Activated T-helper 17 cell treated with anti-CD3 and anti-CD28 coated beads, Interleukin-2, amount 50 U/mL, for 72 hours (primary cell): ENCODE measurements at places on chromosomes 3 and 15. TPM values are rescaled to one million over a fixed set of nuclear protein-coding genes. Genes with fewer than 3 reads are reported as not detected.
A peak's percentile ranks its signal among the peaks of the same experiment; 100 is the strongest.

Gene LIPC
- total RNA-seq: 0.26 TPM

GRCh38 chr3:98504539-98504938, 7.1 kb downstream of the OR5K2 start:
- ATAC-seq: no peak

Gene BCL6
- total RNA-seq: 67.5 TPM

DNA sequence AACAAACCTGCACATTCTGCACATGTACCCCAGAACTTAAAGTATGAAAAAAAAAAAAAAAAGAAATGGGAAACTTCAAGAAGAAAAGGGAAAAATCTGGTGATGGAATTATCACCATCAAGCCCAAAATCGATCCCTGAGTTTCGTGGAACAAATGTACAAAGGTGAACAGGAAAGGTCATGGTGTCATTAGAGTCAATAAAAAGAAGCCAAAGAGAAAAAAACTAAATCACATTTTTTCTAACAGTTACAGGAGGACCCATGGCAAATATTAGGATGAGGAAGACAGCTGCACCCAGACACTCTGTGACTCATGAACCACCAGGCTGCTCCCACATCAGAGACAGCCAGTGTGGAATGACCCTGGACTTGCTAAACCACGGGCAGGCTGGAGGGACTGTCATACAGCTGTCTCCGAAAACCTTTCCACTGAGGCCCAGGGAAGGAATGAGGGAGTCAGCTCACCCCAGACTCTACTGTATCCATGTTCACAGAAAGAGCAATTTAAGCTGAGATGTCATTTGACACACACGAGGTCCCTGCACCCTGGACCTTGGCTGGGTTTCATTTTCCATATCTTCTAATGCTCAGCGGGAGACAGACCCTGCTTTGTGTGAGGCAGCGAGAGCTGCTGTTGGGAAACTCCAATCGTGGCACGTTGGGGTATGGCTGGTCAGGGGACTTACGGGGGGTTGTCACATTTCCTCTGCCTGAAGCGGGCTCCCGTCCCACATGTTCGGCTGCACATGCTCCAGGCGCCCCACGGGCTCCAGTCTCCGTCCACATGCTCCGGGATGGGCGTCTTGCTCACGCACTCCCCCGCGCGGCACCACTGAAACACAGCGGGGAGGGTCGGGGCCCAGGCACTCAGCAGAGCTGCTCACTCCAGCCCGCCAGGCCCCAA, 210.2 kb downstream of the ADAMTS17 start:
- peak; percentile 65 for ATAC-seq

Gene EFCC1
- not detected for total RNA-seq

GRCh38 chr3:182028081-182028480, 316.4 kb downstream of the SOX2 start:
- ATAC-seq: no peak

Gene DPPA2
- total RNA-seq: not detected

Gene PLD1
- 2.5 TPM for total RNA-seq

DNA sequence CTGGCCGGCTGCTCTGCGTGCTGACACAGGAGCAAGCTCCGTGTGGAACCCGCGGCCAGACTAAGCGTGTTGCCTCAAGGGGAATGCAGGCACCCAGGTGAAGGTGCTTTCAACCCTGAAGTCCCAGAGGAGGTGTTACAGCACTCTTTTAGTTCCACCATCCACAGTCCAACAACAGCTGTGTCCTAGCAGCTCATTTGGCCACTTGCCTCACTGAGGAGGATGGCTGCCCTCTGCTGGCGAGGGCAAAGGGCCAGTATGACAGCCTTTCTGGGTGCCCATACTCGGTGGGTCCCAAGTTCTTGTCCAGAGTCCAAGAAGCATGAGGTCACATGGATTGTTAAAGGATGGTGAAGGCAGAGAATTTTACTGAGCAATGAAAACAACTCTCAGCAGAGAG, 87.8 kb downstream of the C3orf85 start:
- no peak for ATAC-seq

DNA sequence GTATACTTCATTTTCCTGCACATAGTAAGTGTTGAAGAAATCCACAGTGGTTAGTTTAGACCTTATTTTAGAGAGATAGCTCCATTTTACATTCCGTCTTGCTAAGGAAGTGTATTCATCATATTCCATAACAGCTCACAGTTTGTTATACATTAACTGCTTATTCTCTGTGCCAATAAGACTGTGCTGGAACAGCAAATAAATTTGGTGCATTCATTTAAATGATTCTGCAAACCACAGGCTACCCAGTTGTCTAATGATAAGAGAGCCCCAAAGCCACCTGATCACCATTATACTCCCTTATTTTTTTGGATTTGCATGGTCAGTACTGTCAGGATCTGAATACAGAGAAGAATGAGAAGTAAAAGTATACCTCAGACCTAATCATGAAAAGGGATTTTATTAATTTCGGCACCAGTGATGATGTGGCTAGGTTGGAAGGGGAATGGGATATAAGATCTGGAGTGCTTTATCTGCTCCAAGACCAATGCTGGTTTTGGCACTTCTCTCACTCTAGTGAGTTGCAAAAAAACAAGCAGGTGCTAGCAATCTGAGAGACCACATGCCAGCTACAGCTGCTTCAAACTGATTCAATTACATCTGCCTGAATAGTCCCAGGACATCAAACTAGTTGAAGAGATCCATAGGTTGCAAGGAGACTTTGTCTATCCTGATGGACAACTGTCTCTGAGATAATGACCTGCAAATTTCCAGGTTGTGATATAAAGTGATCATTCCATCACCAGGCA, 254.8 kb downstream of the ZBTB20 start:
- ATAC-seq: no peak

DNA sequence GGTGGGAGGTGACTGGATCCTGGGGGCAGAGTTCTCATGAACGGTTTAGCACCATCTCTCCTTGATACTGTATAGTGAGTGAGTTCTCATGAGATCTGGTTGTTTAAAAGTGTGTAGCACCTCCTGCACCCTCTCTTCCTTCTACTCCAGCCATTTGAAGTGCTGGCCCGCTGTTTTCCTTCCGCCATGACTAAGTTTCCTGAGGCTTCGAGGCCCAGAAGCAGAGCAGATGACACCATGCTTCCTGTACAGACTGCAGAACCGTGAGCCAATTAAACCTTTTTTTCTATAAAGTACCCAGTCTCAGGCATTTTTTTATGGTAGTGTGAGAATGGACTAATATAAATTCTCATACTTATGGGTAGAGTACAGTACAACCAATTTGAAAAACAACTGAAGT, 123.6 kb upstream of the BHLHE40 start:
- ATAC-seq: no peak

Gene ATP10A
- 15.8 TPM for total RNA-seq

DNA sequence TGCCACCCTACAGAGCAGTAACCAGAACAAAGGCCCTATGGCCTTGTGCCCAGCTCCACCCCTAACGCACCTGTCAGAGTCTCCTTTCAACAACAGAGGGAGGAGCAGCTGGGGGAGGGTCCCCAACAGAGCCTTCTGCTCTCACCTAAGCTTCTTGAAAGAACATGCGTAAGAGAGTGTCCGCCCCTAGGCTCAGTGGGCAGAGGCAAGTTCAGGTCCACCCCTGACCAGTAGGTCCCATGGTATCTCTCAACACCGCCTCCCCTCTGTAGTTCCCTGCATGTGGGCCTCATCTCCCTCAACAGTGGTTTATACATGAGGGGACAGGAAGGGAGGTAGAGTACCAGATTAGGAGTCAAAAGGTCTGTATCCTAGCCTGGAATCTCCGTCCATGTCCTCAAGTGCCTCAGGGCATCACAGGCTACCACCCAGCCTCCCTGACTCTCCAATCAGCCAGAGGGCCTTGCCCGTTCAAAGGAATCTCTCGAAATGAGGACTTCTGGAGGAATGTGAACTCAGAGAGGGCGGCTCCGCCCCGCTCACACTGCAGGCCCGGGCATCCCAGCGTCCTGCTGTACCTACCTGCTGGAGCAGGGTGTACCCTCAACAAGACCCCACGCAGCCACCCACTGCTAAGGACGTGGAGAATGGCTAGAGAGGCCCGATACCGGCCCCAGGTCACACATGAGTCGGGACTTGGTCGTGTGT, 680 bp downstream of the POC1A start:
- peak; percentile 2 for ATAC-seq

DNA sequence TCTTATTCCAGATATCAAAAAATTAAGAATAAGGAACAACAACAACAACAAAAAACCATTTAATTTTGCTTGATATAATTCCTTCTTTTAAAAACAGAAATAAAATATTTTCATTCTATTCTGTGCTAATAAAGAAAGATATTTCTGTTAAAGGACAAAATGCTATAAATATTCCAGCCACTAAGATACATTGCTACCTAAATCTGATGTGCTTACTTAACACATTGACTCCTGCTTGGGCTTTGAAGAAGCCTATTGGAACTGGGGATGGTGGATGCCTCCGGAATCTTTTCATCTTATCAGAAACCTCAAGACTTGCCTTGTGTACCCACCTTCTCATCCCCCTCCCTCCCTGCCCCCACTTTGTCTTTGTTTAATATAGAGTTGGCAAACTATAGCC, 320.2 kb downstream of the MEX3B start:
- no peak for ATAC-seq

Gene ATP8B4
- total RNA-seq: 26.1 TPM

DNA sequence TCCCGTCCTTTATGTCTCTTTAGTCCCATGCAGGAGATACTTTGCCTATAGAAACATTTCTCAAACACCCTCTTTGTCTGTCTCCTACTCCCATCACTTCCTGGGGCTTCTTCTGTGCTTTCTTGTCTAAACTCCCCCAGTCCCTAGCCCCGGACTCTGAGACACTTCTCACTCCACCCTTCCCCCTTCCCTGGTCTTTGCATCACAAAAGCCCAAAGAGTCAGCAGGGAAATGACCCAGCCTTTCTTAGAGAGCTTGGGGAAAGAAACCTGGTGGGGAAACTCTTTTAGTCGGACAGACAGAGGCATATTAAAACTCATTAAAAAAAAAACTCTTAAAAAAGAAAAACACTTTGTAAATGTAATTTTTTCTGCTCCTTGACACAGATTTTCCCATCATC, 211.2 kb downstream of the TJP1 start:
- ATAC-seq: no peak

Gene SLC38A3
- total RNA-seq: not detected

- ATAC-seq: no peak
Observed at GRCh38 chr3:53773611-53774368, 72.4 kb downstream of the CHDH start.

- ATAC-seq: no peak
Observed at GRCh38 chr3:176566757-176567156, 630.5 kb downstream of the TBL1XR1 start.

GRCh38 chr15:100686021-100686724, 83.8 kb downstream of the ASB7 start:
- ATAC-seq: no peak

DNA sequence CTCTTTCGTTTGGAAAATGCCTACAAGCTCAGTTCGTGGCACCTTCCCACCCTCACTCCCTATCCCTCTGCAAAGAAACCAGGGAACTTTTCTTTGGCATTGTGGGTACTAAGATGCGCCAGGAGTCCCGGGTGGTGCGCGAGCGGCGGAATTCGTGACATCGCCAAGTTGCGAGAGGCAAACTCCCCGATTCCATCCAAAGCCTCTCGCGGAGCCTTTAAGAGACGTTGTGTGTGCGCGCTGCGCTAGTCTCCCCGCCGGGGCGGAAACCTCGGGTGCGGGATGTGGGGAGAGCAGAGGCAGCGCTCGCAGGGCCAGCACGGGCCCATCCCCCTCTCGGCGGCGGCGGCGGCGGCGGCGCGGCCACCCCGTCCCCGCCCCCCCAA, 443 bp upstream of the NR2F2 start:
- ATAC-seq: peak; percentile 7

DNA sequence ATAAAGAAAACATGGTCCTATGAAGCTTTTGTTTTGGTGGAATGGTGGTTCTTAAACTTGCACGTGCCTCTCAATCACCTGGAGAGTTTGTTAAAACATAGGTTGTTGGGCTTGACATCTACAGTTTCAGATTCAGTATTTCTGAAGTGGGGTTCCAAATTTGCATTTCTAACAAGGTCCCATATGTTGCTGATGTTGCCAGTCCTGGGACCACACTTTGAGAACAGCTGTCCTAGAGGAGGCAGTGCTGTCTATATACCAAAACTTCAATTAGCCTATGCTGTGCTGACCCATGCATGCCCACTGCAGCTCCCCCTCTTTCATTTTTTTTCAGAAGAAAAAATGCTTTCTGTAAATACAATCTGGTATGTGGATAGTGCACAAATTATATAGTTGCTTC, 31.3 kb downstream of the ALCAM start:
- ATAC-seq: no peak

GRCh38 chr3:149167898-149168297, 38.5 kb downstream of the HPS3 start:
- no peak for ATAC-seq

Gene PDZRN3
- not detected for total RNA-seq

DNA sequence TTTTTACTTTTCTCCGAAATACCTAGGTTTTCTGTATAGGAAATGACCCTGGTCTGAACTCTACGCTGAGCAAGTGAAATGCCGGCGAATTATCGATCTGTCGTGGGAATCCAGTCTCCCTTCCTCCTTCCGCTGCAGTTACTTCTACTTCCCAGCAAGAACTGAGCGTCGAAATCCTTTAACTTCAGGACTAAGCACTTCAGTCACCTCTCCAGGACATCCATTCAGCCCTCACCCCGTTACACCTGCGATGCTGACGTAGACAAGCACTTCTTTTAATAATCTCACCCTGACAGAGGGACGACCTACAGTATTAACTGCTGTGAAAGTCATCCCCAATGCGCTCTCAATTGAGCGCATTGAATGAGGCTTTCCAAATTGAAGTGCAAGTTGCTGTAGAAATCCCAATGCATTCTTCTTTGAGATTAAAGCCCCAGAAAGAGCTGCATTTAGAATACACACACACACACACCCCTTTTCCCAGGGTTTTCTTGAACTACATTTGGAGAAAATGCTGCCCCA, 1.3 kb downstream of the TOP2B start:
- ATAC-seq: peak; percentile 13

DNA sequence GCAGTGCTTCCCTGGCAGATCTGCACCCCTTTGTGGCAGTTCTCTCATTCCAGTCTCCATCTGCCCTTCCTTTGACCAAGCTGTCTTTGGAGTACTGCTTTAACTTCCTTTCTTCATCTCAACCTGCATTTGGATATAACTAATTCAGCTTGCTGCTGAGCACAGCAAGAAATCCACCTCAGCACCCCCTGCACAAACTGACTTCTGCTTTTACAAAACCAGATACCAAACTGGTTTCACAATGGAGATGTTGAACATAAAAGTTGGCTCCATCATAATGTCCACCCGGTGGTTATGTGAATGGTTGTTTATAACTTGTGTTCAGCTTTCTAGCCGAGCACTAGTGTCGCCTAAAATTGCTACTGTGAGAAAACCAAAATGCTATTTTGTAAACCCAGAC, 341.1 kb upstream of the SEMA6D start:
- no peak for ATAC-seq

Gene SLITRK3
- total RNA-seq: not detected

GRCh38 chr3:120093119-120093910, 932 bp downstream of the GSK3B start:
- no peak for ATAC-seq

GRCh38 chr15:78345396-78346125, 5.4 kb downstream of the CRABP1 start:
- ATAC-seq: no peak

Gene GOLGA8T
- total RNA-seq: 0.32 TPM

GRCh38 chr3:64909757-64910467, 222.1 kb upstream of the ADAMTS9 start:
- no peak for ATAC-seq
